Activated gamma-delta T cell (primary cell): ENCODE measurements at places on chromosomes 2 and 18.

- no peak for DNase-seq
These were observed 68.9 kb upstream of the ZSWIM2 start for GRCh38 chr2:186917866-186918265.

GRCh38 chr2:15971351-15971750 is 31.0 kb downstream of the MYCN start:
- DNase-seq: no peak

GRCh38 chr2:15561574-15562344 is 625 bp upstream of the NBAS start:
- no peak for DNase-seq

- DNase-seq: no peak
These were observed 17.9 kb upstream of the IL18R1 start for GRCh38 chr2:102337481-102338386.

- no peak for DNase-seq
These were observed 39.5 kb downstream of the AQP12A start for GRCh38 chr2:240731178-240731545.

GRCh38 chr18:48605408-48605845 is 66.6 kb downstream of the CTIF start:
- no peak for DNase-seq

- no peak for DNase-seq
These were observed 108.0 kb downstream of the CDH19 start for GRCh38 chr18:66495844-66496243.

- no peak for DNase-seq
These were observed 156.1 kb downstream of the TPGS2 start for GRCh38 chr18:36672437-36673344.

- DNase-seq: no peak
These were observed 201.0 kb upstream of the HS6ST1 start for GRCh38 chr2:128519517-128520215.

- no peak for DNase-seq
These were observed 62.5 kb downstream of the REEP1 start for GRCh38 chr2:86274918-86275275.

GRCh38 chr2:75033516-75033915 is 75.1 kb downstream of the POLE4 start:
- DNase-seq: no peak

DNA sequence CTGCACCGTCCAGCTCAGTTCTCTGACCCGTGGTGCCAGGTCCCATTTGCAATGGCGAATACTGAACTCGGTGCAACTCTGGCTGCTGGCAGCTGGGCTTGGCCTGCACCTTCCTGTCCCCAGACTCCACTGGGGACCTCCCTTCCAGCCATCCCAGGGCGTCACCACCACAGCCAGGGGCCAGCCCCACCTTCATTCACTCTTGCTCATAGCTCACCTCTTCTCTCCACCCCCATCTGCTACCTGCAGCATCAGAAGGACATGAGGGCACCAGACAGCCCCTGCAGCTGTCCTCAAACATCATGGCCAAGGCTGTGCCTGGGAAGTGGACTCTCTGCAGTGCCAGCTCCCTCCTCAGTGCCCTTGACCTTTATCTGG is 16.2 kb upstream of the ALPI start:
- DNase-seq: no peak

DNA sequence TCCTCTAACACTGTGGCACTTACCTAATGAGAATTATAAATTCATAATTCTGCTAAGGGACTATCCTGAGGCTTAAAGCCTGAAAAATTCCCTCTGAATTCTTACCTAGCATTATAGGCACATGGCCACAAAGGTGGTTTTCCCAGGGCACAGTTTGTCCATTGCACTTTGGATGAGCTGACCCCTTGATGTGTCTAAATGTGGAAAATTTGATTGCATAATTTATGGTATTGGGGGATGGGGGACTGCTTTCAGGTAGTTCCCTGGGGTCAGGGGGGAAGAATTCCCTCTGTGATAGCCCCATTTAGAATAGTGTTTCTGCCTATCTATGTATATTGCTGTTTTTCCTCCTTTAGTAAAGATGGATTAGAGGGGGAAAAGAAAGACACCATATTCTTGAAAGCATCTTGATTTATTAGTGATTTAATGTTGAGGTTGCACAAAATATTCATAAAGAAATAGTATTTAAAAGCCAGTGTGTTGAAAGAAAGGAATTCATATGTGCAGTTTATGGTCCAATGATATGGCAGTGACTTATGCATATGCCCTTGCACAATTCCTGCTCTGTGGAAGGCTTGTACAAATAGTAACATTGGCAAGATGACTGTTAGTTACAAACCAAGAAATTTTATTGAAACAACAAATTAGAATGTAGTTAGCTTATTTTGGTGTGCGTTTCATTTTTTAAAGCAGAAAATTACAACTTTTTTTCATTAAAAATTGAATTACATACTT is 8.7 kb upstream of the HTR2B start:
- no peak for DNase-seq

DNA sequence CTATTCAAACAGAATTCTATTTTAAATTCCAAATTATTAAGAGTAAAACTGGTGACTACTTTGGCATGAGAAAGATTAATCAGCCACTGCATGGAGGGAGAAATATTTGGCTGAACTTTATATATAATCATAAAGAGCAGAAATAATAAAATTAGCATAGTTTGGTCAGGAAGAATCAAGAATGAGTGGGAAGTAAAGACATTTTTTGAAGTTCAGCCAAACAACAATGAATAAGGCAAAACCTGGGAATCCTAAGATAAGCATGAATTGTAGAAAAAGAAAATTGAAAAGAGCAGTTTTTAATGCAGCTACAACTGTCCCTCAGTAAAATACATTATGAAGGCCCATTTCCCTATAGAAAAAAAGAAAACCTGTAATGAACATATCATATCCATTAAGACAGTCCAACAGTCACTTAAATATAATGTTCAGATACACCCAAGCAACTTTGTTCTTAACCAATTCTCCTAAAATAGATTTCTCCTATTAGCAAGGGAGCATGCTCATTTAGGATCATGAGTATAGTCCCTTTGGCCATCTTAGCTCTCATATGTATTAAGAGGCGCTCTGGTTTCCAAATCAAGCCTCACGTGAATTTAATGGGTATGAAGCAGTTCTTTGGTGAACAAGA is 6.5 kb downstream of the TMEM17 start:
- no peak for DNase-seq

GRCh38 chr18:26159353-26159752 is 25.7 kb downstream of the PSMA8 start:
- DNase-seq: no peak

DNA sequence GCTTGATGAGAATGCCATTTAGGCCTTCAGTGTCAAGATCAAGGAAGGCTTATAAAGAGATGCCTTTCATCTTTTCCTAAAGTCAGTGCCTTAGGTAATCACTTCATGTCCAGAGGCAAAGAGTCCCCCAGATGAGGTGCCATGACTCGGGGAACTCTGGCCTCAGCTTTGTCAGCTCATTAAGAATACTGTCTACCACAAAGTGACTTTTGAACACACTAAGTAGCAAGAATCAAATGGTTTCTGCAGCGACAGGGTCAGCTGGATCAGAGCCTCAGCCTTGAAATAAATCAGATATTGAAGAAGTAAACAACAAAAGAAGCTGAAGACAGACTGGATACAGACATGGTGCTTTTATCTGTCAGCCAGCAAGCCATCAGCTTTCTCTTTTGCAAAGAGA is 120.1 kb upstream of the SLC39A10 start:
- no peak for DNase-seq

GRCh38 chr2:112733871-112734270 is 13.1 kb downstream of the NT5DC4 start:
- DNase-seq: no peak

- no peak for DNase-seq
These were observed 53.6 kb upstream of the EML4 start for GRCh38 chr2:42115588-42115987.

DNA sequence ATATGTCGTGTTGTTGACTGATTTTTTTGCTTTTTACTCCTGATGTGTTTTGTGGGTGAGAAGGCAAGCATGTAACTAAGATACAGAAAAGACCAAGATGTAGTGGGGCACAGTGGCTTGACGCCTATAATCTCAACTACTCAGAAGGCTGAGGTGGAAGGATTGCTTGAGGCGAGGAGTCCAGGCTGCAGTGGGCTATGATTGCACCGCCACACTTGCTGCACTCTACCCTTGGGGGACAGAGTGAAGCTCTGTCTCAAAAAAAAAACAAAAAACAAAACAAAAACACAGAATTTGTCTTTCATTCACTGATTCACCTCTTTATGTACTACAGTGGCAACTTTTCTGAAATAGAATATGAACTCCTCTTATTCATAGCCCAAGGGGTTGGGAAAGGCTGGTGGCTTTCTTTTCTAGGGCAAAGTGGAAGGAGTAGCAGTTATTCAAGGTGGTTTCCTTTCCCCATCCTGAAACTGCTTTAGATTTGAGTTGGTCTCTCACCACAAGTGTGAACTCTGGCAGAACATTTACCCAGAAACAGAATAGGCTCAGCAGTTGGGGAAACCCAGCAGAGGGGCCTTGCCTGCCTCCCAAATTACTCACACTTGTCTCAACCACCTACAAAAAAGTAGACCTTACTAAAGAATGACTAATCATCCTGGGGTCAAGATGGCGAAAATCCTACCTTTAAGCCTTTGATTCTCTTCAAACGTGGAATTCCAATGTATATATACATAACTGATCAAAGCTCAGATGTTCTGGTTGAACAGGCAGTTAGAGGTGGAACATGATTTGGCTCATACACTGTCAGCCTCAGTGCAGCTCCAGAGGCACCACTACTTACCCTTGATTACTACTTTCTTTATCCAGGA is 6.5 kb downstream of the TANK start:
- no peak for DNase-seq

- DNase-seq: no peak
These were observed 82.7 kb downstream of the AOX1 start for GRCh38 chr2:200668478-200668877.

- DNase-seq: no peak
These were observed 334.5 kb downstream of the ARHGAP15 start for GRCh38 chr2:143463719-143464118.

DNA sequence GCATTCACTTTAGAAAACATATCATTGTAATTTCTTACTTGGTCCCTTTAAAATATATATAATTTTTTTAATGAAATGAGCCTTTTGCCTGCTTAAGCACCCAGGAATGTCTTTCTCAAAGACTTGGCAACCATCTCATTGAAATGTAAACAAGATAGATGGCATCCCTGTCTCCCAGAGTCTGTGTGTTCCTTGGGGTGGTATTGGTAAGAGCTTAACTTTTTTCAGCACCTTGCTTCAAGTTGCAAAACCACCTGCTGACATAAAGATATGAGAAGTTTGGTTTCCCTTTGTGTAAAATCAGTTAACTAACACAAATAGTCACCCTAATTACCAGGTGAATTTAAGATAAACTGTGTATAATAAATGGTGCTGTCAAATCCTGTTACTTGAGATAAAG is 266.9 kb downstream of the DSC3 start:
- no peak for DNase-seq

DNA sequence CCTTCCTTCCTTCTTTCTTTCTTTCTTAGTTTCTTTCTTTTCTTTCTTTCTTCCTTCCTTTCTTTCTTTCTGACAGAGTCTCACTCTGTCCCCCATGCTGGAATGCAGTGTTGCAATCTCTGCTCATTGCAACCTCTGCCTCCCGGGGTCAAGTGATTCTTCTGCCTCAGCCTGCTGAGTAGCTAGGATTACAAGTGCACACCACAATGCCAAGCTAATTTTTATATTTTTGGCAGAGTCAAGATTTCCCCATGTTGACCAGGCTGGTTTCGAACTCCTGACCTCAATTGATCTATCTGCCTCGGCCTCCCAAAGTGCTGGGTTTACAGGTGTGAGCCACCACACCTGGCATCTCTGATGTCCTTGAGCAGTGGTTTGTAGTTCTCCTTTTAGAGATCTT is 48.5 kb downstream of the IL1R2 start:
- no peak for DNase-seq

DNA sequence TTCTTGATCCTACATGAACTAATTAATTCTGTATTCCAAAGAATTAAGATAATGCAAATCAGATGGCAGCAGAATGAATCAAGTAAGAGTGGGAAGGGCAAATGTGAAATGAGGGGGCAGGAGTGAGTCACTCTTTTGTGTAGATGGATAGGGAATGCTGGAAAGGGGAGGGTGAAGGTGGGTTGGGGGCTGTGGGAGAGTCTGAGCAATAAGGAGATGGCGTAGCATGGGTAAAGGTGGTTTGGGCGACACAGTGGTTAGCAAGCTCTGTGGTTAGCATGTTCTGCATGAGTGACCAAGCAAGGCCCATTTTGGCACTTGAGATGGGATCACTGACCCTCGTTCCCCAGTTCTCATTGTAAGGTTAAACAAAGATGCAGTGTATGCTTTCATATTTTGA is 20.4 kb downstream of the GPD2 start:
- no peak for DNase-seq

GRCh38 chr18:77439888-77440287 is 190.2 kb downstream of the GALR1 start:
- DNase-seq: no peak

DNA sequence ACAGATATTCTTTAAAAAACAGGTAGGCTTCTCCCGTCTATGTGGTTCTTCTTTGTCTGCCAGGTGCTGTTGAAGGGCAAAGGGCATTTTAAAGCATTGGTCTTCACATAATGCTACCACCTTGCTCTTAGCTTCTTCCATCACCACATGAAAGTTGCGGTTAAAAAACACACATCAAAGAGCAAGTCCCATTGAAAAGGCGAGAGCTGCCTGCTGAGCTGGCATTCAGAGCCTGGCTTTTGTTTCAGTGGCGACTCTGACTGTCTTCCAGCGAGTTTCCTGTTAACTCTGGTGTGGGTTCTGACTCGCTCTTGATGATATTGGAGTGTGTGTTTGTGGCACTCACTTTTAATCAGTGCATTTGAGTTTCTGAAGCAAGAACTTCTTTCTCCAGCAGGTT is 624.9 kb upstream of the FANCL start:
- DNase-seq: no peak

- DNase-seq: no peak
These were observed 31.4 kb upstream of the IL1B start for GRCh38 chr2:112867701-112868631.

DNA sequence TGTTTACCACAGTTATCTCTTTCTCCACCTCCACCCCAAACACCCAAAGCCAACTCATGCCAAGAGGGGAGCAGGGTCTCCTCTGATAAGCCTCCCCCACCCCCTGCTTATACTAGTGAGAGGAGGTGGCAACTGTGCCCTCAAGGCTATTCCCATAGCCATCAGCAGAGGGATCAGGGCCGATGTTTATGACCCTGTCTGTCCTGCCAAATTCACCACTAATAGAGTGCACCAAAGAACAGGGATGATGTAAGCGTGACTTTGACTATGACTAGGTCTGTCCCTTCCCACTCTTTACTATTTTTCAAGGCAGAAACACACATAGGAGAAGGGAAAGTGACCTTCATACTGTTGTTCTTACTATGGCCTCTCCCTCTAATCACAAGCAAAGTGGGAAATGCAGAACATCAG is 74.6 kb downstream of the CLHC1 start:
- no peak for DNase-seq
